ENCODE measurements at places on chromosomes 4 and X.

DNA sequence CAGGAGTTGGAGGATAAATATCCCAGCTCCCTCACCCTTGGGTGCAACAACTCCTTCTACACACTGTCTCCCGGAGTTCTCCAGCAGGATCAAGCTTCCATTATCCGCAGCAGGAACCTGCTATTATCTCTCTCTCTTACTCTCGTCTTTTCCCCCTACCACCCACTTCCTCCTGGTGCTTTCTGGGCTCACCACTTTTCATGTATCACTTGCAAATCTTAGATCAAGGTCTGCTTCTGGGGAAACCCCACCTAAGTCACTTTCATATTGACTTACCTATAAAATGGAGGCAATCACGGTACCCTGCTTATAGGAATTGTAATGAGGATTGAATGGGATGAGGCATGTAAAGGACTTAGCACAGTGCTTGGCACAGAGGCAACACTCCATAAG lies 589.5 kb downstream of the BCOR start:
- DNase-seq = no peak

- DNase-seq = no peak
Measured at GRCh38 chr4:175891851-175892250, 79.8 kb upstream of the GPM6A start.

GRCh38 chr4:152630324-152630723 lies 49.5 kb downstream of the TMEM154 start:
- DNase-seq = no peak

DNA sequence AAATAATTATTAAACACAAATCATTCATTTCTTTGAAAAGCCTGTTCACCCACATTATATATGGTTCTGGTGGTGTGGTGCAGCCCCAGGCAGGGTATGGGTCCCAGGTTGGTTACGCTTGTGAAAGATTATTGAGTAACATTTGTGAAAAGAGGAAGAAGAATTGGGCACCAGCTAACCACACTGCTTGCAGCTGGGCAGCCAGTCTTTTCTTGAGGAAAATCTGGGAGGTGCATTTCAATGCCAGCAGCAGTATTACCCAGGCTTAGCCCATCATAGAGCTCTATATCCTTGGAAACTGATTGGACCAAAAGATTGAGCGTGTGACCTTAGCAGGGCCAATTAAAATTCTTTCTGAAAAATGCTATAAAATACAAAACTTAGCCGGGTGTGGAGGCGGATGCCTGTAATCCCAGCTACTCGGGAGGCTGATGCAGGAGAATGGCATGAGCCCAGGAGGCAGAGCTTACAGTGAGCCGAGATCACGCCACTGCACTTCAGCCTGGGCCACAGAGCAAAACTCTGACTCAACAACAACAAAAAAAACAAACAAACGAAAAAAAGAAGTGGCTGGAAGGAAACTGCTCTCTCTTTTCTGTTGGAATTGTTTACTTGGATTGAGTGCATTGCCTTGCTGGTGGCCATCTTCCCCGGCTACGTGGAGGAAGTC lies 9.7 kb upstream of the PLAC8 start:
- no peak for DNase-seq

DNA sequence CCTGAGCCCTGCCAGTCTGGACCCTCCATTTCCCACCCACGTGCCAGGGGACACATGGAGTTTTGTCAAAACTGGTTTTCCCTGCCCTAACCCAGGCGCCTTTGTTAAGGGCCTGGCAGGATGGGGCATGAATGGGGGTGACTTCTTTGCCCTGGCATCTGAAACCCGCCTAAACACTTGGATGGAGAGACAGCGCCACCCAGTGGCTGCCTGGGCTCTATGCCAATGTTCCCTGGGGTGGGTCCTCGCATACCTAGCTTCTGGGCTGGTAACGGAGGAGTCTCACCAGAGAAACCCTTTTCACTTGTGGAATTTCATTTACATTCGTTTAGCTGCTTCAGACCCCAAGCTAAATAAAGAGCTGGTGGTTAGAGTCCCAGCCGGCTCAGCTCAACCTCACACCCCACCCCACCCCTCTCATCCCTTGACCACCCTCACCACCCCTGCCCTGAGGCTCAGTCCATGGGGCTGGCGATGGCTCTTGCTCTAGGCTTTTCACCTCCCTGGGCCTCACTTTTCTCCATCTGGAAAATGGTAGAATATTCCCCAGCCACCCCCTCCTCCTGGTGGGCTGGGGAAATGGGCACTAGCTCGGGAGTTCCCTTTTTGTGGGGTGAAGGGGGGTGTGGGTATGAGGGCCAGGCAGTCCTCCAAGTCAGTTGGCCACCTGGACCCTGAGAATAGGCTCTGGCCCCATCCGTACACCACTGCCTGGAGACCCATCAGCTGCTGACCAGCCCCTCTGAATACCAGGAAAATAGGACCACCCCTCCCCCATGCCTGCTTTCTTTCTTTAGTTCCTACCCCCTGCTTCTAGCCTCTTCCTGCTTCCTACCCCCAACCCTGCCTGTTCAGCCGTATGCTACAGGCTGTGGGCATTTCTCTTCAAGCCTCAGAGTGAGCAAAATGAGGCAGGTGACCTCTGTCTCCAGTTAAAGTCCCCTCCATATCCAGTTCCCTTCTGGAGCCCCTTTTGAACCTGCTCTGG lies 57.1 kb upstream of the PJA1 start:
- DNase-seq = peak; percentile 99

DNA sequence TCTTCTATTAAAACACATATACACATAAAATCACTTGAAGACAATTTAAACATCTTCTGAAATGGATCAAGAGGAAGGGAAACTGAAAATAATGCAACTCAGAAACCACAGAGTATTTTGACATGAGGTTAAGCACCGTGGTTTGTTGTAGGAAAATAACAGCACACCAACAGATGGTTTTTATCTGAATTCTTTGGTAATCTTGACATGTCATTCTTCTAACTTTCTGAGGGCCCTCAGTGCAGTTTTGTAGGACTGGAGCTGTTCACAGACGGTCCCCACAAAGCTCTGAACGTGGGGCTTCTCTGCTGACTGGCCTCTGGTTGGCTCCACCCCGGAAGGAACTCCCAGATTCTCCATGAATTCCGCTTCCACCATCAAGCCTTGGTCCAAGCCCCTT lies 16.0 kb upstream of the TLR8 start:
- no peak for DNase-seq

- no peak for DNase-seq
Measured at GRCh38 chrX:111585337-111585736, 73.9 kb downstream of the SERTM2 start.

- DNase-seq = peak; percentile 95
Measured at GRCh38 chrX:64152857-64153256, 52.7 kb downstream of the AMER1 start.

GRCh38 chr4:83062739-83063138 lies 27.8 kb downstream of the COPS4 start:
- no peak for DNase-seq

DNA sequence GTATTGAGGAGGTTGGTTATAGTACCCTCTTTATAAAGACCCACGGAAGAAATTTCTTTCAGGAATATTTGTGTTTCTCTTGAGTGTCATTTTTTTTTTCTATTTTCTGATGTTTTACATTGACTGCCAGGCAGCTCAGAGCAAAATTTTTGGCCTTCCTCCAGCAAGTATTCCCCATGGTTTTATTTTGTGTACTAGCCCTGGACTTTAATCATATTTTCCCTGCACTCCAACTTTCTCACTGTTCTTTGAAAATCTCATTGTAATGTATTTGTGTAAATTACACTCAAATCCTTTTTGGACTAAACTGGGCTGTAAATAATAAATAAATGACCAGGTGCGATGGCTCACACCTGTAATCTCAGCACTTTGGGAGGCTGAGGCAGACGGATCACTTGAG lies 45.6 kb upstream of the USP46 start:
- DNase-seq = no peak

DNA sequence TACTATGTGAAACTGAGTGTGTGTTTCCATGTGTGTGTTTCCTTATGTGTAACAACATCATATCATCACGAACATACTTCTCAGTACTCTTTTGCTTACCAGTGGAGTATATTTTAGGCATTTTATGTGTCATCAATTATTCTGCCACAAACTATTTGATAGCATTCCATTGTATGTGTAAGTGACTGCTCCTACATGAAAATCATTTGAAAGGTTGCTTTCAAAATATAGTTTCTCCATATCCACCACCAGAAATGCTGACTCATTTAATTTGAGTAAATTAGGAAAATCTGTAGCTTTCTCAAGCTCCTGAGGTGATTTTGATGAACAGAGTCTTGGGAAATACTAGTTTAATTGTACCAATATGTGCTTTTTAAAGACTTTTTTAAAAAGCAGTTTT lies 376.2 kb downstream of the PCDH18 start:
- no peak for DNase-seq

DNA sequence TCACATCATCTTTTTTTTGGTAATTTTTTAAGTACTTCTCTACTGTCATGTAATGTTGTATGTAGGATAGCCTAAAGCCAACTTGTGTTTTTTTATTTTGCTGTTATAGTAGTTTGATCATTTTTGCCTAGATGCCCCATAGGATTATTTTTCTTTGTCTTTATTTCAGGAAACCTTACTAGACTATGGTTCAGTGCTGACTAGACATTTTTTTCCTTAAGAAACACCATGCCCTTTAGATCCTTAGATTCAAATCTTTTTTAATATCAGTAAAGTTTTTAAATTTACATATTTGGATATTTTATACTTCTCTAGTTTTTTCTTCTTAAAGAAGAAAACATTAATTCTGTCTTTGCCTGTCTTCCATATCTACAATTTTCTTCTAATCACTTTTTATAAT lies 221.3 kb downstream of the IDS start:
- no peak for DNase-seq

DNA sequence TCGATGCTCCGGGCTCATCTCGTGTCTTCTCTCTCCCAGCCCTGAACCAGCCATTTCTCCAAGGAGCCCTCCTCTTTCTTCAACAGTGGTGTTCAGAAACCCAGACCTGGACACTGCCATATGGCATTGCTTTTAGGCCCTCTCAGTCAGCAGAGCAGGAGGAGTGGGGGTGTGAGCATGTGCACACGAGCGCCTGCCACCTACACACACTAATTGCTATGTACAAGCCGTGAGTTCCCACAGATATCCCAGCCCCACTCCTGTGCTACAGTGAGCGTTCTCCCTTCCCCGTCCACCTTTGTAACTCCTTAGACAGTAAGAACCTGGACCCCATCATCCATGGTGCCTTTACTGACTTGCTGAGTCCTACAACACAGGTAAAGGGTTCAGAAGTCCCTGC lies 53.8 kb downstream of the TNIP2 start:
- DNase-seq = no peak

DNA sequence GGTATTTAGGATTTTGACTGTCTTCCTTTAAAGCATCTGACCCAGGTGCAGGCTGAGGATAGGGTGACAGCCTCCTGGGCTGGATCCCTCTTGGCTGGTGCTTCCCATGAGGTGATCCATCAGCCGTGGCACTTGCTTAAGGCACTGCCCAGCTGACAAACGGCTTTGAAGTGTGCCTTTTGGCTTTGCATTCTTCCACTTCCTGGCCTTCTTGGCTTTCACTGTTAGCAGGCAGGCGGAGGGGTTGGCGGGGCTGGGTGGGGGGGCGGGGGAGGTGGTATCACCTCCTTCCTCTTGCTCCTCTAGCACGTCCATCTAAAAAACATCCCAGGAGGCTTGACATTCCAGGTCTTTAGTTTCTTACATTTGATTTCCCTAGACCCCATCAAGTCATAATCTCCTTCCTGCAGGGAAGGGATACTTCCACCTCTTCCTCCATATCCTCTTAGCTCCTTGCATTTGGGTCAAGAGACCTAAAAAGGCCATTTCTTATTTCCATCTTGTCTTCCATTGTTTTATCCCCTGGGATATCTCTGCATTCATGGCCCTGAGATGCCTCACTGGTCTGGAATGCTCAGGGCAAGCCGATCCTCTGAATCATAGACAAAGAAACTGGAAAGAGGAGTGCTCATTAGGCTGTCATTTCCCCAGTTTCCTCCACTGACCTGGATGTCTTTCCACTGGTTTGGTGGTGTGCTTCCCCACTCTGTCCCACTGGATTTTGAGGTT lies 11.3 kb upstream of the APLN start:
- DNase-seq = peak; percentile 94

- no peak for DNase-seq
Measured at GRCh38 chrX:15718283-15718970, 19.6 kb upstream of the CA5B start.

GRCh38 chr4:152342293-152342692 lies 193.6 kb downstream of the FBXW7 start:
- DNase-seq = no peak

- DNase-seq = peak; percentile 32
Measured at GRCh38 chrX:19616959-19617358, 101.7 kb upstream of the MAP3K15 start.

DNA sequence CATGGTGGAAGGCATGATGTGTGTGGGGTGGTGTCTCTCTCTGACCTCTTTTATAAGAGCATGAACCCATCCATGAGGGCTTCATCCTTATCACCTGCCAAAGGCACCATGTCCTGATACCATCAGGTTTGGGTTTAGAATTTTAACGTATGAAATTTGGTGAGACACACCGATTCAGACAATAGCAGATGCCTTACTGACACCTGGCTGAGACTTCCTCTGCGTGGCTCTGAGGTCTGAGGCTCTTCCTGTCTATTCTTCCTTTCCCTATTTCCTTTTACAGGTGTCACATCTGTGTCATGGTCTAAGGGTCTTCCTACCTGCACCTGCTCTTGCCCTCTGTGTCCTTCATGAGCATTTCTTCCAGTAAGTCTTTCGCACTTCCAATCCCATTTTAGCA lies 320.7 kb upstream of the CLNK start:
- no peak for DNase-seq

GRCh38 chr4:152265149-152265621 lies 270.7 kb downstream of the FBXW7 start:
- peak; percentile 21 for DNase-seq

- DNase-seq = no peak
Measured at GRCh38 chr4:81549984-81550383, 78.3 kb upstream of the RASGEF1B start.

DNA sequence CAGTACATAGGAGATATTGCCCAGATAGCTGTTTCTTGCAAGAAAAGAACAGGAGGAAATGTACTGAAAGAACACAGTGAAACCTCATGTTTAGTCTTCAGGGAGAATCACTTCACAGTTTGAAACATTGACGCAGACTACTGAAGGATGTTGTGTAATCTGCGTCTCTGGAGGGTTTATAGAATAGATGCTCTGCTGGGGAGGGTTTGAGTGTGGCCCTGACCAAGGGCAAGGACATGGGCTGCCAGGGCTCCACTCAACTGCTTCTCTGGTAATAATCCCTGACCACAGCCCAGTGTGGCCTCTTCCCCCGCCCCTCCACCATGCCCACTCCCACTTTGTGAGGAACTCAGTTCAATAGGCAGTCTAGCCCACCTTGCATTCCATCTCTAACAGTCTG lies 15.8 kb upstream of the ACE2 start:
- DNase-seq = no peak

- peak; percentile 51 for DNase-seq
Measured at GRCh38 chr4:150385606-150386005, 196.3 kb upstream of the MAB21L2 start.

- no peak for DNase-seq
Measured at GRCh38 chr4:90855111-90855510, 727.9 kb downstream of the CCSER1 start.

- DNase-seq = no peak
Measured at GRCh38 chr4:46676364-46676763, 232.7 kb downstream of the COX7B2 start.

- no peak for DNase-seq
Measured at GRCh38 chr4:71441186-71442169, 102.7 kb downstream of the SLC4A4 start.

Measured in ELF-1 (cell line).